ENCODE measurements at places on chromosomes 3 and 15. TPM values are rescaled to one million over a fixed set of nuclear protein-coding genes. Genes with fewer than 3 reads are reported as not detected.

DNA sequence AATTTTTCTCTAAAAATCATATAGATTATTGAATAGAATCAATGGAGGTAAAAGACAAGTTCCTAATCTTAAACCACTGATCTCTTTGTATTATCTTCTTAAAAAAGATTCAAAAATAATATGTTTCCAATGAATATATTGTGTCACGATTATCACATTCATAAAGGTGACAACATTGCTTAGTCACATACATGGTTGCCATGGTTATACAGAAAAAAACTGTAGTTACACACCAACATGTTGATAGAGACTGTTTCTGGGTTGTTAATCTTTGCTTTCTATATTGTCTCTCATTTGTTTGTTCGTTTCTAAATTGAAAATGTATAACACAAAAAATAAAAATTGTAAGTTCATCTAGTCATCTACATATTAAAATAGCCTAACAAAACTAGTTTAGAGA is 376.0 kb upstream of the ALCAM start:
- DNase-seq: no peak

- no peak for DNase-seq
Measured at GRCh38 chr15:90553248-90553745, 23.6 kb downstream of the CRTC3 start.

DNA sequence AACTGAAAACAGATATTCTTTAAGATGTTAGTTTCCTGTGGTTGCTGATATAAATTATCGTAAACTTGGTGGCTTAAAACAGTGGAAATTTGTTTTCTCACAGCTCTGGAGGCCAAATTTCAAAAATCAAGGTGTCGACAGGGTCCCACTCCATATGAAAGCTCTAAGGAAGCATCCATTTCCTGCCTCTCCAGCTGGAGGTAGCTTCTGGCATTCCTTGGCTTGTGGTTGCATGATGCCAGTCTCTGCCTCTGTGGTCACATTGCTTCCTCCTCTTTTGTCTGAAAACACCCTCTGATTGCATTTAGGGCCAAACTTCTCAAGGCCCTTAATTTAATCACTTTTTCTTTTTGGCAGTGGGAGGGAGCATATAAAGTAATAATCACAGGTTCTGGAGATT is 96.8 kb downstream of the PPM1L start:
- no peak for DNase-seq

DNA sequence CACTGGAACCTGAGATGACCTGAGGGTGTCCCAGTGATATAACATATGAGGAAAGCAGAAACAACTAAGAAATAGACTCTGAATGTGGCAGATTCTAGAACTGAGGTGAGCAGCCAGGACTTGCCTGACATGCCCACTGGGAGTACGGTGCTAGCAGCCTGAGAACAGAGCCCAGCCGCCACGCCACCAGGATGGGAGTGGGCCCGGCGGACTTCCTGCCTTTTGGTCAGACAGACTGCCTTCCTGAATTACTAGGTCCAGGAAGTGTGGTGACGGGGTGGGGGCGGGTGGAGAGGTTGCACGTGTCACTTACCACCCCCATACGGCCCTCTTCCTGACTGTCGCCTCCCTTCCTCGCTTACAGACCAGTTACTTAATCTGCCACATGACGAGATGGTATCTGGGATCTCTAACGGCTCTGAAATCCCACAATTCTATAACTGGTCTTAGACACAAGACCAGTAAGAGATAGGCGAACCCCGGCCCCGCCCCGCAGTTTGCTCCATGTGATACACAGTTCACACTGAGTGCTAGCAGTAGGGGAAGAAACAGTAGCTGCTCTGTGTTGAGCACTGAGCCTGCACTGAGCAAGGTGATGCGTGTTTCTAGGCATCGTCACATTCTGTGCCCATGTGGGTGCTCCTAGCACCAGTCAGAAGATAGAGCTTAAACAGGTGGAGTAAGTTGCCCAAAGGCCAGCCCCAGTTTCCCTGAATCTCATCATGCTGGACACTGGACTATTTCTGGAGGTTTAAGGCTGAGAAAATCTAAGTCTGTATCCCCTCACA is 95.7 kb downstream of the CPN2 start:
- DNase-seq: peak; percentile 11

GRCh38 chr15:52308446-52309153 is 13.0 kb upstream of the MYO5C start:
- DNase-seq: no peak

DNA sequence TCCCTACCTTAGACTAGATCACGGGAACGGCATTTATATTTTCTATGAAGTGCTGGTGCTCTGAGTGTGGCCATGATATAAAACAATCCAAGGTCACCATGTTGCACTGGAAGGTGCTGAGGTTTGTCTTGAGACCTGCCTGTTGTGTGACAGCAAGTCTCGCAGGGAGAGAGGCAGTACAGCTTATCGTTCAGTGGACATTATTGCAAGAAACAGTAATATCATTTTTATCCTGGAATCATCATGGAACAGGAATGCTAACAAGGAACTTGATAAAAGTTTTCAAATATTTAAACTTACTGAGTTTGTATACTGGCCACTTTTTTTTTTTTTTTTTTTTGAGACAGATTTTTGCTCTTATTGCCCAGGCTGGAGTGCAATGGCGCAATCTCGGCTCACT is 40.0 kb upstream of the GCNT3 start:
- DNase-seq: no peak

DNA sequence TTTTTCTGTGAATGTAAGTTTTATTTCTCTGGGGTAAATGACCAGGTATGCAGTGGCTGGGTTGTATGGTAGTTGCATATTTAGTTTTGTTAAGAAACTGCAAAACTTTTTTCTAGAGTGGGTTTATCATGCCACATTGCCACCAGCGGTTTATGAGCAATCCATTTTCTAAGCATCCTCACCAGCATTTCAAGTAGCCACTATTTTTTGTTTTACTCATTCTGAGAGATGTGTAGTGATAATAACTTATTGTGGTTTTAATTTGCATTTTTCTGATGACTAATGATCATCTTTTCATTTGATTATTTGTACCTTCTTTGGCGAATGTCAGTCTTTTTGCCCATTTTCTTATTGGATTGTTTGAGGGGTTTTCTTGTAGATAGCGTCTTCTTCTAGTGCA is 56.2 kb downstream of the SPRED1 start:
- DNase-seq: peak; percentile 40

- DNase-seq: no peak
Measured at GRCh38 chr15:45393851-45394250, 15.5 kb upstream of the GATM start.

DNA sequence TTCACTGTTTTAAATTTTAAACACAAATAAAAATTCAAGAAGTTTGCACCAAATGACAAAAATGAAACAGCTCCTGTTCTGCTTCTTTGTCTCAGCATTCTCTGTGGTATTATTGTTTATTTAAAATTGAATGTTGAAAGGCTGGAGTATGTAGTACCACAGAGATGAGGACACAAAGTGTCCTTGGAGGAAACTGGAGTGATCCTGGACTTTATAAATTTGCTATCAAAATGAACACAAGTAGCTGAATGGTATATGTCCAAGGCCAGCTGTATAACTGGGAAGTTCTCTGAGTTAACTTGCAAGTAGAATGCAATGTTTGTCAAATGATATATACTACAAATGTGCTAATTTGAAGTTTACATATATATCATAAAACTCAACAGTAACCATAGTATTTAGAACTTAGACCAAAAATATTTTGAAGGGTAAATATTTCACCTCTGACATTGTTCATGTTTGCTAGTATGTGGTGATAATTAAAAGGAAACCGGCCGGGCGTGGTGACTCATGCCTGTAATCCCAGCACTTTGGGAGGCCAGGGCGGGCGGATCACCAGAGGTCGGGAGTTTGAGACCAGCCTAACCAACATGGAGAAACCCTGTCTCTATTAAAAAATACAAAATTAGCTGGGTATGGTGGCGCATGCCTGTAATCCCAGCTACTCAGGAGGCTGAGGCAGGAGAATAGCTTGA is 12.3 kb downstream of the BTLA start:
- DNase-seq: no peak

DNA sequence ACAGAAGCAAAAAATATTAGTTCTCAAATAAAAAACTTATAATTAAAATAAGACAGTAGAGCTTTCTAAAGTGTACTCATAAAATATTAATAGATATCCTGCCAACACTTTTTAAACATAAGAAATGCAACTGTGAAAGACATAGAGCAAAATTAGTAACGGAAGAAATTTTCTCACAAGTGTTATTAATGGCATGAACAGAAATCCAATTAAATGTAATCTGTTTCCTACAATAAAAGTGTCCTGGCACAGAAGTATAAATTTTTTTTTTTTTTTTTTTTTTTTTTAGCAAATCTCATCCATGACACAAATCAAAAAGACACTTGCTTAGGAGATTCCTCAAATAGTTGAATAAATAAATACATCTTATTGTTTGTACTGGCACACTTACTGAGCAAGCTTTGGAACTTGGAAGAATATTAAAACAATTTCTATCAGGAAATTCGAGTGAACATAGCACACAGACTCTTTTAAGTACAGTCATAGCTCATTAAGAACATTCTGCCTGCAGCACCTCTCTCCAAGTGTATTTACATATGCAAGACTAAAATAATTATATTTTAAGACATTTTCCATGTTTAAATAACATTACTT is 227.2 kb upstream of the ROBO2 start:
- no peak for DNase-seq

- no peak for DNase-seq
Measured at GRCh38 chr3:131236421-131236820, 145.2 kb upstream of the NUDT16 start.

DNA sequence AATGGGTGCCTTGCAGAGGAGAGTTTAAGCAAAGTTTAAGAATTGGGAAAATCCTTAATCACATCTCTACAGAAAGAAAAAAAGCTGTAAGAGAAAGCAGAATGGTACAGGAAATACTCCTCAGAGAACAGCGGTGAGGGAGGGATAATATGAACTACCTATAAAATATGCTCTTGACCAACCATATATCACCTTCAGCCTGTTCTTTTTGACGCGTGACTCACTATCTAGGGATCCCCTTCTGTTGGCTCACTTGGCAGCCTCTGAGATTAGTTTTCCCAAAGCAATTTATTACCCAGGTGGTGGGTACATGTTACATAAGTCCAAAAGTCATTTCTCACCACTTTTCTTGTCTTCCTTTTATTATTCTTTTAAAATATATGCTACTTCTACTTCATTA is 97.7 kb downstream of the CNTN6 start:
- DNase-seq: no peak

DNA sequence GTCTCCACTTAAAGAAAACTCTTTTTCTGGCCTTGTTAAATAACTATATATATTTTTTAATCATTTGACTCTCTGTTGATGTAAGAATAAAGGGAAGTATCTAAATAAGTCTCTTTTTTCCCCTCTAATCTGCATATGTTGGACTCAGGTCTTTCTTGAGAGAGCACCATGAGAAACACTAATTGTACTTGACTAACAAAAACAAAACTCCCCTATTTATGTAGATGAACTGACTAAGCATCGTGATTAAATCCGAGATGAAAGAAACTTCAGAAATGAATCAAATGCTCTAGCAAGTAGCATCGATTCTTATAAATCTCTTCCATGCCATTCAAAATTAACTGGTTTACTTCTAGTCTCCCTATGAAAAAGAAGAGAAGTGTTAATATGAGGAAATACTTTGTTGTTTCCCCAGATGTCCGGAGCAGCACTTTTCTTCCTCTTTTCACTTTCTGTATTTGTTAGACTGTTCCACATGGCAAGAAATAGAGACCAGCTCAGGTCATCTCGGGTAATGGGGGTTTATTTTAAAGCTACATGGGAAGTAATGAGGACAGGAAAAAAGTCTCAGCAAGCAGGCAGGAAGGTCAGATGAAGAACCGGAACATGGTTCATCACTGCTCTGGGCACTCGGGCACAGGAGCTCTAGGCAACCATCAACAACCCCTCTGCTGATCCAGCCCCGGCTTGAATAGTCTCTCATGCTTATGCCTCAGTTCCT is 288.3 kb downstream of the CNTN6 start:
- DNase-seq: no peak

GRCh38 chr15:28182216-28182615 is 83.1 kb upstream of the OCA2 start:
- DNase-seq: no peak

DNA sequence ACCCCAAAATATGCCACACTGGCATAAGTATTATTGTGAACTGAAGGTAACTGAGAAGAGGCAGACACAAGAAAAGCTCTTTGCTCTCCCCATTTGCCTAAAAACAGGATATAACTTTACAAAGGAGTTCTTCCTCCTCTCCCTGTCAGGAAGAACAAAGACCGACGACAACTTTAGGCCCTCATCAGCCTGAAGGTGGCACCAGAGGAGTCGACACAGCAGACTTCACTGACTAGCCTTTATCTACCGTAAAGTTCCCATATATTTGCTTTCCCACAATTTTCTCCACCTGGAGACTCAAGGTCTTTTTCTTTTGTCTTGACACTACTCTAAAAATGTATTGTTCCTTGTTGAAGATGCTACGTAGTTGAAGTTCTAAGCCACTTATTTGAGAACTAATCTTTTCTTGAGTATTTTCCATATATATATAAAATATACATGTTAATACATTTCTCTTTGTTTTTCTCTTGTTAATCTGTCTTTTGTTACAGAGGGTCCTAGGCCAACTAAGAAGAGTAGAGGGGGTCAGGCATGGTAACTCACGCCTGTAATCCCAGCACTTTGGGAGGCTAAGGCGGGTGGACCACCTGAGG is 16.2 kb upstream of the XIRP1 start:
- no peak for DNase-seq

GRCh38 chr3:47503033-47503432 is 10.5 kb downstream of the ELP6 start:
- no peak for DNase-seq

GRCh38 chr3:41041899-41042298 is 157.4 kb upstream of the CTNNB1 start:
- DNase-seq: no peak

- no peak for DNase-seq
Measured at GRCh38 chr15:60585743-60586708, 107.1 kb upstream of the ICE2 start.

ADPRH gene
- 26.0 TPM for total RNA-seq

MORC1 gene
- not detected for total RNA-seq

FILIP1L gene
- 3.3 TPM for total RNA-seq

COLQ gene
- 0.72 TPM for total RNA-seq

FBN1 gene
- total RNA-seq: 12.6 TPM

FBLN2 gene
- 0.41 TPM for total RNA-seq

XCR1 gene
- 0.13 TPM for total RNA-seq
